ENCODE measurements at places on chromosomes 3 and 15.

GRCh38 chr15:39937696-39938095 is 3.8 kb downstream of the EIF2AK4 start:
- DNase-seq, result no peak

DNA sequence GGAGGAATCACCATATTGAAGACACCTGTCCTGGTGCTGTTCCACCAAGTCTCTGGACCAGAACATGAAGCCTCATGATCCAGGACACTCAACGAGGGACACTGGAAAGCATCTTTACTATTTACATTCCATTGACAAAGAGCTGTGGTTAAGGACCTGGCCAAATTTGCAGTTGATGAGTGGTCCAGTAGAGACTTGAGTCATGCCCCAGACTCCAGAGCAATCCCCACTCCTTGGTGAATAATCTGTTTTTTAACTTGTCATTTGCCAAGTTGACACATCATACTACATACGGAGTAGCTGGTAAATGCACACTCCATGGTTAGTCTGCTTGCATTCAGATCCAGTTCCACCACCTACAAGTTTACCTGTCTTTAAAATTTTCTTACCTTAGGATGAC is 1.2 kb upstream of the COL6A6 start:
- no peak for DNase-seq

- DNase-seq, result no peak
These were observed 785 bp upstream of the MYRIP start for GRCh38 chr3:39808467-39809180.

GRCh38 chr15:53404930-53405493 is 354.5 kb downstream of the WDR72 start:
- DNase-seq, result no peak

GRCh38 chr3:63655519-63655918 is 3.0 kb downstream of the SNTN start:
- no peak for DNase-seq

DNA sequence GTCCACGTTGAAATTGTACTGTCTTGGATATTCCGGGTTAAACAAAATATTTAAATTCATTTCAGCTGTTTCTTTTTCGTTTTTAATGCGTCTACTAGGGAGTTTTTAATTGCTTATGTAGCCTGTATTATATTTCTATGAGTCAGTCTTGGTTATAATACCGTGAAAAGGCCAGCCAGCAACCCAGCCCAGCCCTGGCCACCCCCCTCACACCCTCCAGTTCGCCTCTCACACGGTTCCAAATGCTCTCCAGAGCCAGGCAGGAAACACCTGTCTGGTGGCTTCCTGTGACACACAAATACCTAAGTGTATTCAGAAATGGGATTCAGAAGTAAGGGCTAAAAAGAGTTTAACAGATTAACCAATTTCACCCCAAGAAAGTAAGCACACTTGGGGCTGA is 4.4 kb downstream of the SH3BP5 start:
- DNase-seq, result no peak

GRCh38 chr3:180749322-180749721 is 70.0 kb upstream of the CCDC39 start:
- no peak for DNase-seq

GRCh38 chr3:111954228-111954990 is 24.4 kb upstream of the ABHD10 start:
- no peak for DNase-seq

DNA sequence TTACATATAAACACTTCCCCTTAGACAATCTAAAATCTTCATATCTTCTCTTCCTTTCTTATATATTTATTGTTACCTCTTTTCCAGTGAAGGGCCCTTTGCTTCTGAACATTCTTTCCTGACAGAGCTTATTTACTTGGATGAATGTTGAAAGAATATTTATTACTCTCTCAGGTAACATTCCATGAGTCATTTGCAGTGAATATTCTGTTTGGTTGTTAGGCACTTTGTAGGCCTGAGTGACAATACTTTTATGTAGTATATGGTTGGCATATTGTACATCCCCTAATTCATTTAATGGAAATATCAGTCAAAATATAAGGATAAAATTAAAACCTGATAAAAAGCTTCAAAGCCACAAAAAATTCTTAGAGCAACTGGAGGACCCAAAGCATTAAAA is 260.9 kb upstream of the KCNMB2 start:
- DNase-seq, result no peak

GRCh38 chr3:41740374-41740886 is 221.5 kb downstream of the ULK4 start:
- DNase-seq, result no peak

GRCh38 chr3:193780397-193780796 is 187.4 kb downstream of the OPA1 start:
- DNase-seq, result no peak

DNA sequence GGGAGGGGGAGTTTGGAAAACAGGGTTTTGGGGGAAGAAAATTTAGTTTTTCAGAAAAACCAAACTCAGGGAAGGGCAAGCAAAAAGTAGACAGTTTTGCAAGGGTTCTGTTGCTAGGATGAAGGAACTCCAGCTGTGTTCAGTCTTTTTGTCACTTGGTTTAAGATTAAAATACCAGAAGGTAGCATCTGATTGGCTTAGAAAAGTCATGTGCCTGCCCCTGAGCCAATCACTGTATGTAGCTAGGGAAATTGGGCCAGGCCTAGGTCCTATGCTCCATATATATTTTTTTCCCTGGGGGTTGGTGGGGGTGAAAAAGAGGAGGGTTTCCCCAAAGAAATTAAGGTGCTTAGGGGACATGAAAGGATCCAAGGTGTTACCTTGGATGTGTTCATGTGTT is 24.3 kb downstream of the CLDN11 start:
- no peak for DNase-seq

GRCh38 chr15:31814082-31814481 is 216.2 kb upstream of the CHRNA7 start:
- no peak for DNase-seq

GRCh38 chr3:42053476-42053875 is 37.7 kb upstream of the TRAK1 start:
- DNase-seq, result no peak

GRCh38 chr3:142087676-142088075 is 61.7 kb downstream of the TFDP2 start:
- no peak for DNase-seq

DNA sequence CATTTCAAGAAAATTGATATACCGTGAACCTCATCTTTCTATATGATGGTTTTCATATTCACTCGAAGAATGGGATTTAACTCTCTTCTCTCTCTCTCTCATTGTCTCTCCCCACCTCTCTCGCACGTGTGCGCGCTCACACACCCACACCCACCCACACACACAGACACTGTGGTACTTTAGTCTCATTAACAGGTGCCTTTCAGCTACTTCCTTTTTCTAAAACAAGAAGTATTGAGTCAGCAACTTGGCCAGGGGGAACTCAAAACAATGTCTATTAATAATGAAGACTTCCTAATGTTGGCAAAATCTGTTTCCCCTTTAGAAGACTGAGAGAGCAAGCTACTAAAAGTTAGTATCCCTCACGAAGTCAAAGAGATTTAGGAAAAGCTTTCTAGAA is 150.7 kb downstream of the TMCO5A start:
- no peak for DNase-seq

DNA sequence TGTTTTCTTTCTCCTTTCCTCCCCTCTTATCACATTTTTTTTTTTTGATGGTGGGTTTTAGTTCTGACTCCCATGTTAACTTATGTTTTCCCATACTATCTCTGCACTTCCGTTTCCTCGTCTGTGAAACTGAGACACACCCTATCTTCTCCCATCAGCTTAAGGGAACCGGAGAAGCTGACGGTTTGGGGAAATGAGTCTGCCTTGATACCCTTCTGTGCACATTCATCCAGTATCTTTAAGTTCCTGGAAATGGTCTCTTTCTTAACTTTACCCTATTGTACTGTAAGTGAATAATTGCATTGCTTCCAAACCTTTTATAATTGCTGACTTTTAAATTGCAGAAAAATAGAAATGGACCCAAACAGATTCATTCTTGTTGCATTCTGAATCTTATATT is 26.2 kb upstream of the CFAP161 start:
- DNase-seq, result no peak

DNA sequence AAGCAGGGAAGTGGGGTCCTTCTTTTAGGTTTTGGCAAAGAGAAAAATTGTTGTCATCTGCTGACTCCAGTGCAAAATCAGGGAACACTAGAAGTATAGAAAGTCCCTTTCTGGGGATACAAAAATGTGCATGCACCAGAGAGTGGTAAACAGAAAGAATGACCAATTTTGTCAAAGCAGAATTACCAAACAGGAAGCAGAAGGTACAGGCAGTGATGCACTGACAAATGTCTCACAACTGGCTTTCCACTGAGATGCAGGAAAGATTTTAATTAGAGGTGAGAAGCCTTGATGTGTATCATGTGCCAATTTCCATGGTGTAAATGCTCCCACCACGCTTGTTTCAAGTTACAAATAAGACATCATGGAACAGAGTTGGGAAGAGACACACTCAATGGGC is 66.0 kb downstream of the TRIM69 start:
- peak; percentile 32 for DNase-seq
